AG20443 (cell line): ENCODE measurements at places on chromosomes 5 and 9.
A peak's percentile ranks its signal among the peaks of the same experiment; 100 is the strongest.

- DNase-seq: peak; percentile 56
Observed at GRCh38 chr9:92610470-92611420, 59.2 kb downstream of the IPPK start.

DNA sequence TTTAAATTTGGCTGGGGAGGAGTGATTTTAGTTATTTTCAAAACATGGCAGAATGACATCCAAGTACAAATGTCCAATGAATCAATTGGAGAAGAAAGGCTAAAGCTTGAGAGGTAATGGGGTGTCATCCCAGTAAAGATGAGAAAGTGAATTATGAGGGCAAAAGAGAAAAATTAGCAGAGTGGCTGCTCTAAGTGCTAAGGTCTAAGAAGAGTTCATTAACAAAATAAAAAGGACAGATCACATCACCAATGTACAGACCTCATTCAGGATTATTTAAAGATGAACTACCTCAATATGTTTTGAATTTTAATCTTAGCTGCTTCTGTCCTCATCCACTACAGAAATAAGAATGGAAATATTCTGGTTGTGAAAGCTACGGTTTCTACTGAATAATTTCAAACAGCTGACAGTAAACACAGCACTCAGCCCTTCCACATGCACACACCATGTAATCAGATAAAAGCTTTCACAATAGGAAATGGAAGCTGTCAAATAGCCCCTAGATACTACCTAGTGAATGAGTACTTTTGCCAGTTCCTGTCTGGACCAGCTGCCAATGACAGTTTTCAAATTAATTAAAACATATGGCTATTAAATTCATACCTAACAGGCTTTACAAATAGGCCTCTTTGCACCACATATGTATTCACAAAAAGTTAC lies 171.5 kb downstream of the SSBP2 start:
- peak; percentile 17 for DNase-seq

DNA sequence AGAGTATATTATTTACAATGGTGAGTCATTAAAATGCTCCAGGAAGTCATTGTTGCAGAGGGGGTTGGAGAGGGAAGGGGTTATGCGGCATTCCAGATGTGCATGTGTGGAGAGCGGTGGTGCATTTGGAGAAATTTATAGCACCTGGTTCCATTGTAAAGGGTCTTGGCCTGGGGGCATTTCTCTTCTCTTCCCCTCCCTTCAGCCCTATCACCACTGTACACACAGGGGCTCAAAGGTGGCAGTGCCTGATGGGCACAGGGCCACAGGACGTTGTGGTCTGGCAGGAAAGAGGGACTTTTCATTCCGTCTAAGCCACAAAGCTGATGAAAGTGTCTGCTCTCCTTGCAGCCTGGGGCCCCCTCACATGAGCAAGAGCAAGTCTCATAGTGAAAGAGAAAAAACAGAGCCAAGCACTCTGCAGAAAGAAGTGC lies 442.4 kb upstream of the ZNF462 start:
- DNase-seq: peak; percentile 15

DNA sequence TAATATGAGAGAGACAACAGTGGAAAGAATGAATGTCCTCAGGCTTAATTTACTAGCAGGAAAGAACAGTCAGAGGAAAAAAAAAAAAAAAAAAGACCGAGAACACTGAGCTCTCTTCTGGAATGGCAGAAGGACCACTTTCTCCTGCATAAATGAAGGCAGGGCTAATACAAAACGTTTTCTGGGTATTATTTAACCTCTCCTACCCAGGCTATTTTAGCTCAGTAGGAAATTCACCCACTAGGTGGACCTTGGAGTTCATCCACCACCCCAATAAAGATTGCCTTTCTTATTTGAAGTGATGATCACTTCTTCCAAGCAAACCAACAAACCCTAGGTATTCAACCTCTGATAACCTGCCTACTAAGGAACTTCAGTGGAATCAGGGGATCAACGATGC lies 3.7 kb downstream of the GLIS3 start:
- no peak for DNase-seq

DNA sequence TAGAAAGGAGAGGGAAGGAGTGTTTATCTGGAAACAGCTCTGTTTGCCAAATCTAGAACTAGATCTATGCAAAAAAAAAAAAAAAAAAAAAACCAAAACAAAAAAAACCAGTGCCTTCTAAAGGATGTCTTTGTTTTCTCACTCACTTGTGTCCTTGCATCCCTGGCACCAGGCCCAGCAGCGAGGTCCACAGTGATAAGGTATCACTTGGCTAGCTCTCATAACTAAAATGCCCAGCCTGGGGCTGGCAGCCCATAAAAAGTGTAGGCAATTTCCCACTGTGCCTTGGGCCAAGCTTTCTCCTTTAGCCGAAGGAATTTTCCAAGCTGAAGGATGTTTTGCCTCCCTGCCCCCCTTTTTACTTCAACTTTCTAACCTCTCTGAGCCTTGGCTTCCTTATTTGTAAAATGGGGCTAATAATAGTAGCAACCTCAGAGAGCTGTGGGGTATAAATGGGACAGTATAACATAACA lies 20.8 kb downstream of the RGS3 start:
- DNase-seq: no peak

DNA sequence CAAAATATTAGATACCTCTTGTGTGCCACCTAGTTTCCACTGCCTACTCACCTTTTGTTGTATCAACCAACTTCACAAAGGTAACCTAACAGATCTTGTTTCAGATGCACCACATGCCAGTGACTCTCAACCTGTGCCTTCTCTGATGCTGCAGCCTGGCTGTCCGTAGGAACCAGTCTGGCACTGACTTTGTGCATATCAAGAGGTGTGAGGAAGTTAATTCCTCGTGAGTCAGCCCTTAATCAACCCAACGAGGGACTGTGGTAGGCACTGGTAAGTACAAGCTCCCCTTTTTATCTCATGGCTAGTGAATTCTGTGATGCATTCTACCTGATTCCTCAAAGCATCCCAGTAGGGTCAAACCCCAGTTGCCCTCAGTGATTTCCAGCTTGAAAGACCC lies 215.4 kb upstream of the CTNND2 start:
- DNase-seq: no peak

DNA sequence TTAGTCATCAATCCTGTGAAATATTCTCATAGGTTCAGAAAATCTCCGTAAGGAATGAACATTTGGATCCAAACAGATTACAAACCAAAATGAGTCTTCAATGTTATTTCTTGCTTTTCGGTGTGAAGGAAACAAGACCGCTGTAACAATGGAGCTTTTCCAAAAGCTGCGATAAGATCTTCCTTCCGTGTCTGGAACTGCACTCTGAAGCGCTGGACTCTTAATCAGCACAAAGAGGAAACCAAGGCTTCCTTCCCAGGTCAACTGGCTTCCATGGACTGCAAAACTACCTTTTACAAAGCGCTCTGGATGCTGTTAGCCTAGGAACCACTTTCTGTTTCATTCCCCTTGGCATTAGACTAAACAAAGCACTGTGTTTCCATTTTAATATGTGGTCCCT lies 137.9 kb upstream of the BASP1 start:
- DNase-seq: no peak

- DNase-seq: no peak
Observed at GRCh38 chr5:131272724-131273123, 8.9 kb downstream of the CDC42SE2 start.

DNA sequence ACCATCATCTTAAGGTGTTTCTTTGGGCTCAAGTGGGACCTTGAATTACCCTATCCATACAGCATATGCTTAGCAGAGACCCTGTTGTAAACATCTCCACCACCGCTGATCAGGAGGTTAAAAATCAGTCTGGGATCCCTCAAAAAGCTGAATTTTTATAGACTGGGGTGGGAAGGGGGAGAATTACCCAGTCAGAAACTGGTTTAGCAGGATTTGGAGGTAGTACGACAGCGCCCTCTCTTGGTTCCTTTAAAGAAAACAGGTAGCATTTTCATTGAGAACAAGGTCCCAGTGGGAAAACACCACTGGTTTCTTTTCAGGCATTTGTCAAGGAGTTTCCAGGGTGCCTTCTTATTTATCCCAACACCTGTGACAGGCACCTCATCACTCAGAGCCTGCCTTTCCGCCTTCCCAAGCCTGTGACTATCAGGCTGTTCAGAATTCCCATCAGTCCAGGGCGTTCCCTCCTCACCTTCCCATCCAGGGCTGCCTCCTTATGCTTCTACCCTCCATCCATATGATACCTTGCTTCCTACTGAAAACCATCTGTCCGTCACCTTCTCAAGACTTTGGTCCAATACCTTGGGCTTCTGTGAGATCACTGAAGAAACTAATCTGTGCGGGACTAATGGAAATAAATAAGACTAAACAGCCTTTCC lies 203.8 kb upstream of the RAI14 start:
- peak; percentile 39 for DNase-seq

GRCh38 chr5:17396247-17396646 lies 101.8 kb upstream of the TAF11L2 start:
- DNase-seq: no peak

- DNase-seq: peak; percentile 61
Observed at GRCh38 chr9:35826071-35826701, 2.3 kb downstream of the FAM221B start.

DNA sequence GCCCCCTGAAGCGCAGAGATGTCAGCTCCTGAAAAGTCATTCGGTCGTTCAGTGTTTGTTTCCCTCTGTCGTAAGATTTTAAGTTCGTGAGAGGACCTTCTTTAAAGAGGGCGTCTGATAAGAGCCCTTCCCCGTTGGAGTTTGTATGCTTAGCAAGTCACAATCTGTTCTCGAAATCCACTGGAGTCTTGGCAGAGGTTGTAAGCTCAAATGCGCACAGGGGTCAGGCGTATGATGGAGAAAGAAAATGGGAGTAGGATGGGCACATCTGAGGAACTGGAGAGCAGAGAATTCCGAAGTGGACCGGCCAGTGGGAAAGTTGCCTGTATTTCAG lies 710 bp downstream of the HSD17B4 start:
- DNase-seq: peak; percentile 38

DNA sequence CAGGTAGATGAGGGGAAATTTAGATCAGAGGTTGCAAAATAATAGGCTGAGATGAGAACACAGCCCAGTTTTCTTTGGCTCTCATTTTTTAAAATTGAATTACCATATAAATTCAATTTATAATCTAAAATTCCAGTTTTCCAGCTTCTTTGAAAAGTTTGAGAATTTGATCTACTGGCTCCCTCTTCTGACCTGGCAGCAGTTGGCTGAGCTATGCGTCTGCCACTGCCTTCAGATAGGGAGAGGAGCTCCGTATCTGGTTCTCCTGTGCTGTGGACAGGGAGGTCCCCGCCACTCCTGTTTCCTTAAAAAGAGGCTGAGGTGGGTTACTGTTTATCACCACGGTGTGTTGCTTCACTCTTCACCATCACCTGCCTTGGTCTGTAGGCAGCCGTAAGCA lies 103.7 kb downstream of the ARHGAP26 start:
- DNase-seq: no peak

DNA sequence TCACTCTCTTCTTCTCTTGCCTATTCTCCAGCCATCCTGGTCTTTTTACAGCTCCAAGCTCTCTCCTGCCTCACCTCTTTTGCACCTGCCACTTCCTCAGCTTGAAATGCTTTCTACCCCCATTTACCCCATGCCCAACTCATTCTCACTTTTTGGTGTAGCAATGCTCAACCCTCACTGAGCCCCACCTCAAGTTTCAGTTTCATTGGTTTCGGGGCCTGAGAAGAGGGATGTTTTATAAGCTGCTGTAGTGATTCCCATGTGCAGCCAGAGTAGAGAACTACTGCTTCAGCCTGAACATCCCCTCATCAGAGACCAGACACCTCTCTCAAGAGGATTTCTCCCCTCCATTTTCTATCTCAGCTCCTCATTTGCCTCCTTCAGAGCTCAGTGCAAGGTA lies 45.2 kb upstream of the FYB1 start:
- no peak for DNase-seq

DNA sequence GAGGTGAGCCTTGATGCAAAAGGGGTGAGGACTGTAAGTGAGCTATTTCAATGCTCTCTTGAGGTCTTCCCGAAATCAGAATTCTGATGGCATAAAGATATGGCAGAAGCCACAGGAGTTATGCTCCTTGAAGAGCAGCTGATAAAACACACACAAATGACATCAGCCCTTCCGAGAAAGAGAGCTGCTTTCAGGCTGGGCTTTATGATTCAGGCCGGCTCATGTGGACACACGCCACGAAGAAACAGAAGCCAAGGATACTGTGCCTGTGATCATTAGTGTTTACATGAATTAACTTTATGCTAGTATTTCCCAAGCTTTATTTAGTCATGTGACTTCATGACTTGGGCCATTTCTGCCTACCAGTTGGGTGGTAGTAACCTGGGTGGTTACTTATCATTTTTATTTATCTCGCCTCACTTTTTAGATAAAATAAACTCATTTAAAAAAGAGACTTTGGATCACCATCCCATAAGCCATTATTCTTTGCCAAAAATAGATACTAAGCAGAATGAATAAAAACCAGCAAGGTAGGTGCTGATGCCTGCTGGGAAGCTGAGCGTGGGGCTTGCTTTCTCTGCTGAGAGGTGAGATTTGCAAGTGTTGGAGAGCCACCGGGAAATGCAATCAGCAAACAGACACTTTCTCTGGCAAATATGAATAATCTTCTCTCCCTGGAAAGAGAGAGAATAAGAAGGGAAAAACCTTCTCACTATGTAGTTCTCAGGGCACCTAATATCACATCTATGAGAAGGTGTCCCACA lies 73.0 kb upstream of the SLC25A51 start:
- peak; percentile 88 for DNase-seq

GRCh38 chr9:22392523-22392922 lies 54.1 kb upstream of the DMRTA1 start:
- no peak for DNase-seq

DNA sequence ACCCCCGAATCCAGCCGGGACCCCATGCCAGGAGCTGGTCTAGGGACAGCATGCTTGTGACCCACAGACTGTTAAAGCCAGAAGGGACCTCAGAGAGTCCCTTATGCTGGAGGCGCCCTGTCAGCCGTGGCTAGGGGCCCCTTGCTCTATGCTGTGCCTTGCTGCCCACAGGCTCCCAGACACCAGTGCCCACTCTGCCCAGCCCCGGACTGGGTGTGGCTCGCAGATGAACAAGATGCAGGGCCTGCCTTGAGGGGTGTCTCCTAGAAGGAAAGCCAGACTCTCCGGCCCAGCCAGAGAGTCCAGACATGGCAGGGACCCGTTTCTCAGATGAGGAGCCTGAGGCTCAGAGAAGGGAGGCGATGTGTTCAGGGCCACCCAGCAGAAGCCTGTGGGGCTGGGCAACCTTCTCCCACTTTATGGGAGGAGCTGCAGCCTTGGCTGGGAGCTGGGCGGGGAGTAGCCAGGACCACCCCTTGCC lies 85.7 kb downstream of the LMX1B start:
- DNase-seq: no peak

DNA sequence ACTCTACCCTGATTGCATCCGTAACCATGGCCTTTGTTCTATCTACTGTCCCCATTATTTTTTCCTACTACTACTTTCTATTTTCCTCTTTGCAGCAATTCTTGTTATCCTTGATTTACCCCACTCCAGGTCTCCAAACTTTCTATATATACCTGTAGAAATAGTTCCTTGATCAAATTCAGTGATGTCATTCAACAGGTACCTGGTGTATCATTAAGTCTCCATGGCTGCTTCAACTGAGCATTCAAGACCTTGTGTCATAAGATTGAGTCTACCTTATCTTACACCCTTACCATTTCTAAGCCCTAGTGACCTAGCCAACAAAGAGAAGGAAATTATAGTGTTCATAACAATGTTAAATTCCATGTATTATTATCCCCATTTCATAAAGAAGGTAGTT lies 35.8 kb upstream of the ZNF608 start:
- no peak for DNase-seq

DNA sequence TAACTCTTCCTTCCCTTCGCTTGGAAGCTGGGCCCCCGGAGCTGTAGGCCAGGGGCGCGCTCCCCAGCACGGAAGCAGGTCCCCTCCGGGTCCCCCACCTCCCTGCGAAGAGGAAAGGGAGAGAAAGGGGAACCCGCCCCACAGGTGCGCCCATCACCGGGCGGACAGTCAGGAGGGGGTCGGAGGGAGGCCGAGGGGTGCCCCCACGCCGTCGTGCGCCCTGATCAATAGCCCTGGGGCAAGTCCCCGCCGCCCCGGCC lies 793 bp downstream of the AGPAT2 start:
- DNase-seq: no peak
